ENCODE measurements at places on chromosomes 1 and 21. TPM values are rescaled to one million over a fixed set of nuclear protein-coding genes. Genes with fewer than 3 reads are reported as not detected.

The C1orf226 gene
- total RNA-seq: under 0.01 TPM

The TBX15 gene
- total RNA-seq: 0.18 TPM

The RGS5 gene
- total RNA-seq: 4.0 TPM

The GJA5 gene
- not detected for total RNA-seq

The LRRC8B gene
- total RNA-seq: 0.55 TPM

The LCE6A gene
- total RNA-seq: not detected

The CFHR4 gene
- total RNA-seq: not detected

The ITGB2 gene
- under 0.01 TPM for total RNA-seq

The KRTAP7-1 gene
- not detected for total RNA-seq

The MAN1C1 gene
- 8.0 TPM for total RNA-seq

The RXRG gene
- total RNA-seq: not detected

The PROK1 gene
- total RNA-seq: 0.14 TPM

The SYT14 gene
- total RNA-seq: 0.65 TPM

The FMO2 gene
- 0.28 TPM for total RNA-seq

The CEP104 gene
- 24.8 TPM for total RNA-seq

The NEXN gene
- 13.6 TPM for total RNA-seq

The BACE2 gene
- total RNA-seq: 21.8 TPM

The TNNT2 gene
- total RNA-seq: under 0.01 TPM

The MACF1 gene
- total RNA-seq: 271 TPM

The NEK2 gene
- total RNA-seq: 2.1 TPM

The DPH2 gene
- 10.0 TPM for total RNA-seq

The GJA8 gene
- total RNA-seq: not detected

The NID1 gene
- 113 TPM for total RNA-seq
